ENCODE measurements at places on chromosomes 11 and 22.

DNA sequence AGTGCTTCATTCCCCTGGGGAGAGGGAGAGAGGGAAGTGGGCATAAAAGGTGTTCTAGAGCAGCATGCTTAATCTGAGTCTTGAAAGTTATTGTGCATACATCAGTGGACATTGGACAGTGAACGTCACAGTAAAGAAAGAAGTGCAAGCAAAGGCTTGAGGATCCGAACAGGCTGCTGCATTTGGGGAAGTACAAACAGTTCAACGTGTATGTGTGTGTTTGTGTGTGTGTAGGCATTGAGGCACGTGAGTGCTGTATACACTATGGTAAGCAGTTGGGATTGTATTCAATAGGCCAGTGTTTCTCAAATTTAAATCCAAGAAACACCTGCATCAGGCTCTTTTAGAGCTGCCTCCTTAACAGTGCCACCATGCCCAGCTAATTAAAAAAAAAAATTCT is 10.4 kb upstream of the EIF3M start:
- no peak for DNase-seq

- DNase-seq = no peak
Observed at GRCh38 chr11:45024316-45024715, 73.6 kb upstream of the TP53I11 start.

DNA sequence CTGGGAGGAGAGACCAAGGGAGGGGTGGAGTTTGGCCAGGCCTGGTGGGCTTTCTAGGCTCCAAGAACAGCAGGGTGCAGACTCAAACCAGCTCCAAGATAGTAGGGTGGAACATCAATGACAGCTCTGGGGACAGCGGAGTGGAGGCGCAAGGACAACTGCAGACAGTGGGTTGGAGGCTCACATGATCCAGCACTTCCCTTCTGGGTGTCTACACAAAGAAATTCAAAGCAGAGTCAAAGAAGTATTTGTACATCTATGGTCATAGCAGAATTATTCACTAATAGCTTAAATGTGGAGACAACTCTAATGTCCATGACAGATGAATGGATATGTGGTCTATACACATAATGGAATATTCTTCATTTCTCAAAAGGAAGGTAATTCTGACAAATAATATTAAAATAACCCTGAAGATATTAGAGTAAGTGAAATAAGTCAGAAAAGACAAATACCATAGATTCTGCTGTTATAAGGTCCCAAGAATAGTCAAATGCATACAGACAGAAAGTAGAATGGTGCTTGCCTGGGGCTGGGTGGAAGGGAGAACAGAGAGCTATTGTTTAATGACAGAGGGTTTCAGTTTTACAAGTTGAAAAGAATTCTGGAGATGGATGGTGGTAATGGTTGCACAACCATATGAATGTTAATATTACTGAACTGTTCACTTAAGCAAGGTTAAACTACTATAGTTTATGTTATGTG is 5.5 kb upstream of the GAB4 start:
- no peak for DNase-seq

GRCh38 chr11:72333661-72334060 is 89.7 kb upstream of the PHOX2A start:
- DNase-seq = no peak

Data from stimulated activated CD8-positive, alpha-beta memory T cell treated with anti-CD3 and anti-CD28 coated beads, Interleukin-7, amount 100 ng/mL, for 1 hour (primary cell).